Glutamatergic neuron (in vitro differentiated cells): ENCODE measurements at places on chromosomes 4 and X. TPM values are rescaled to one million over a fixed set of nuclear protein-coding genes. Genes with fewer than 3 reads are reported as not detected.

DNA sequence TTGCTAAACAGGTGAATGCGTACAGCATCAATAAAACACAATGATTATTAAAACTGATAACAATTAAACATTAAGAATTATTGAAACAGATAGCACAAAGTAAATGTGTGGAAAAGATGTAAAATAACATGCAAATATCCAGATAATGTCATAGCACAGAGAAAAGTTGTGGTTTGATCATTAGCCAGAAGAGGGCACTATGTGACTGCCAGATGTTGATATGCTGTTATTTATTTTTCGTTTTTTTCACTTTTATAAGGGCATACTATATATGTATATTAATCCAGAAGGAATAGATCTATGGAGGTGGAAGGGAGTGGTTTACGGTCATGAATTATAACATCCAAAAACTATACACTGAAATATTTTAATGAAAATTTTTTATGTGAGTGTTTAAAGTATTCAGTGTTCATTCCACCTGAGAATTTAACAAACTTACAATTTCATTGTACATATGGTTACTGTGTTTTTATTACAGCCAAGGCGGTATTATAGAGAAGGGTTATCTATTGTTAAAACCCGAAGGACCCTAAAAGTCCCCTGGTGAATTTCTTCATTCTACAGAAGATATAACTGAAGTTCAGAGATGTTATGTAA is 211.9 kb upstream of the UGT8 start:
- DNase-seq = no peak

GRCh38 chr4:180028682-180029081 is 2214.5 kb upstream of the TENM3 start:
- peak; percentile 81 for DNase-seq

DNA sequence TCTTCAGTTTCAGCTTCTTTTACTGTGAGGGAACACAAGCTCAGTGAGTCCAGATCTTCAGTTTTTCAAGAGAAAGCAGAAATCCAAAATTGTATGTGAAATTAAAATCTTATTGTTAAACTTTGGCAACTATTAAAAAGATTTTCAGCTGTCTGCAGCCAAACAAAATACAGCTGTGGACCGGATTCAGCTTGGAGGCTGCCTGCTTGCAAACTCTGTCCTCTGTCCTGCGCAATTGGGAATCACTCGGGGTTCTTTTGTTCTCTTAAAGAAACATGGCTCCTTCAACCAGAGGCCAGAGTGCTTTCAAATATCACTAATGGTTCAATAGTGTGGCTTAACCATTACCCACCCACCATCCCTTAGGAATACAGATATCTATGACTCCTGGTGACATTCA is 201.2 kb downstream of the CHIC2 start:
- DNase-seq = no peak

DNA sequence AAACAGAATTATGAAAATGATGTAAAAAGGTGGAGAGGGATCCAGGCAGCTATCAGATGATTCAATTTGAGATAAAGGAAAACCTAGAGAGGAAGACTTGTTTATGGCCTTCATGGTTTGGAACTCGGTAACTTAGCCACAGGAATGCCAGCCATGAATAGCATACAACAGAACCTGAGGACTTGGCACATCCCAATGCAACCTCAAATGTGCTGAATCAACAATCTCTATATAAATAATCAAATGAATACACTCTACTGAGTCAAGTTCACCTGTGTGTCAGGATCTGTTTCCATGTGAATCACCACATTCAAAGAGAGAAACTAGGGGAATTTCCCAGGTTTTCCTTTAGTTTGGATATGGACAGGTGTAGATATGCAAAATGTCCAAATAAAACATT is 86.9 kb downstream of the MBNL3 start:
- no peak for DNase-seq

- peak; percentile 50 for DNase-seq
Observed at GRCh38 chr4:3407171-3407771, 34.5 kb upstream of the HGFAC start.

GRCh38 chr4:39937683-39938268 is 39.9 kb downstream of the PDS5A start:
- no peak for DNase-seq

- DNase-seq = no peak
Observed at GRCh38 chrX:72568406-72569092, 4.1 kb downstream of the HDAC8 start.

DNA sequence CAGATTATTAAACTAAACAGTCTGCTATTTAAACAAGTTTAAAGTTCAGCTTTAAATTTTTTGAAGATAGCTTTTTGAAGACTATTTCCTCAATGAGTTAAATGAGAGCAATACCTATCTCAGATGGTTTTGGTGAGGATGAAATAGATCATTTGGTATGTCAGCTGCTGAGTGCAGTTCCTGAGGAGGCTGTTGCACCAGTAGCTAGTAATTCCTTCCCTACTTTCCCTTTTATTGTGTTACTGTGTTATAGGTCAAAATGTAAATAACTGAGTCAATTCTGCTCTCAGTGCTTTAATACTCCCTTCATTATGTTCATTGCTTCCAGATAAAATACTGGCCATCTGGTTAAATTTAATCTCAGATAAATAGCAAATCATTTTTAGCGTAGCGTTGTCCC is 48.6 kb downstream of the BMPR1B start:
- no peak for DNase-seq

DNA sequence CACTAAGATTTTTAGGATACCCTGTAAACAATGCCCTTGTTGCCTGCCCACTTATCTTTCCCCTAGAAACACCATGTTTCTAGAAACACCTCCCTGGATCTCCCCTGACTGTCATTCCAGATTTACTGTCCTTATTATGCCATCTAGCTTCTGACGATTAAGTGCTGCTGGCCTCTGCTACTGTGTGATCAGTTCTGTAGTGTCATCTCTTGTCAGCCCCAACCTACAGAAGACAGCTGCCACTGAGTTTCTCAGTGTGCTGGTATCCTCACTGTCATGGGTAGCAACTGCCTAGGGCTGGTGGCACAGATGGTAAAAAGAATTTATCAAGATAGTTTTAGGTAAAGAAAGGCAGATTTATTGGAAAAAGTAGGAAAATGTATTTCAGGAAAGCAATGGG is 68.7 kb upstream of the WWC2 start:
- no peak for DNase-seq

DNA sequence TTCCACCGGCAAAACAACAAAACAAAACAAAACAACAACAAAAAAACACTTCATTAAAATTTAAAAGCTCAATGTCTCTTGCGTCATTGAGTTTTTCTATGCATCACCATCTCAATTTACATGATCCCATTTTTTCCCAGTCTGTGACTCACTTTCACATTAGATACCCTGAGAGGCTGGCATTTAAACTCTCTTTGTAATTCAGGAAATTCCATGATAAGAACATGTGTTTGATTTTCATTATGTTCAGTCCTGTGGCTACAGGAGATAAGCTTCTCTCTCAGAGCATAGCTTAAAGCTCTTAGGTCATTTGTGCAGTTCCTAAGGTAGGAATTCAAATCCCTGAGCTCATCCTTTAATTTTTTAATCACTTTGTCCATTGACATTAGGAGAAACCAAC is 104.6 kb downstream of the NBDY start:
- DNase-seq = no peak

GRCh38 chr4:115113506-115114106 is at the start of gene NDST4:
NDST4 (minus strand) TSS chr4:115113620; CDS start chr4:115077036, 36,584 bp downstream.
- DNase-seq = peak; percentile 29

The GSX2 gene
- total RNA-seq = not detected

The EXOSC9 gene
- 25.4 TPM for total RNA-seq

The SCARB2 gene
- total RNA-seq = 330 TPM

The FAT1 gene
- total RNA-seq = 34.3 TPM

The NPY2R gene
- not detected for total RNA-seq
